HCT116 (cell line): ENCODE measurements at places on chromosomes 13 and 19. TPM values are rescaled to one million over a fixed set of nuclear protein-coding genes. Genes with fewer than 3 reads are reported as not detected.

DNA sequence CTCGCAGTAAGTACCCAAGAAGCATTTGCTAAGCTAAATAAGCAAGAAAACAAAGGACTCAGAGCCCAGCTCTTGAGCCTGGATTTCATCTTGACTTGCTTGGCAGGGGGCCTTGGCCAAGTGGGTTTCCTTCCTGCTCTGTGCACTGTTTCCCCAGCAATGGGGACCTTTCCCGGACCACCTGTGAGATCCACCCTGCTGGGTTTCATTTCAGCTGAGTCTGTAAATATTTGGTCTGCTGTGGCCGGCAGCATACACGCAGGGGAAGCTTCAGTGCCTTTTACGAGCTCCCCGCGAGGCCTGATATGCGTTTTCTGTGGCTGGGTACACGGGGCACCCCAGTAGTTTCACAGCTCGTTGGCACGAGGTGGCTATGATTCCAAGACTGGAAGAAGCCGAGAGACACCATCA, 12.4 kb upstream of the TINCR start:
- no peak for DNase-seq

GRCh38 chr13:79096099-79096498, 310.0 kb downstream of the RBM26 start:
- no peak for DNase-seq

DNA sequence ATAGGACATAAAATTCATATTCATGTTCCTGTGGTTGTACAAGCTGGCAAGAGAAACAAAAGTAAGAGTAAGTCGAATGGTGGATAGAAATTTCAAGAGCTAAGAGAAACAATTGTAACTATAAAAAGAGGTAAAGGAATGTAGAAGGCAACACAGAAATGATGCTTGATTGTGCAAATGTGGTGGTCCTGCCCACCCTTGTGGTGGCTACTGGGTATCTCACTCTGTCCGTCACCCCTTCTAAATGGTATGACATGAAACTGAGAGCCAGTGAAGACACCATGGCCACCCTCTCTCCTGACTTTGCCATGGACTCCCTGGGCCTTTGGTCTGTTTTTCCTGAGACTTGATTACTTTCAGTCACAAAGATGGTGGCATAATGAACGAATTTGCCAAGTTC, 925.9 kb upstream of the SLITRK6 start:
- DNase-seq: no peak

C19orf67 gene
- total RNA-seq: not detected

GRCh38 chr19:45206328-45206727, 27.7 kb downstream of the BLOC1S3 start:
- DNase-seq: no peak

- no peak for DNase-seq
Observed at GRCh38 chr13:46717275-46717674, 79.7 kb downstream of the ESD start.

GRCh38 chr19:17348700-17349099, 11.3 kb downstream of the GTPBP3 start:
- no peak for DNase-seq

GRCh38 chr19:35169221-35169995, 14.9 kb downstream of the FXYD5 start:
- no peak for DNase-seq

- no peak for DNase-seq
Observed at GRCh38 chr13:103009051-103009840, 57.0 kb downstream of the SLC10A2 start.

DNA sequence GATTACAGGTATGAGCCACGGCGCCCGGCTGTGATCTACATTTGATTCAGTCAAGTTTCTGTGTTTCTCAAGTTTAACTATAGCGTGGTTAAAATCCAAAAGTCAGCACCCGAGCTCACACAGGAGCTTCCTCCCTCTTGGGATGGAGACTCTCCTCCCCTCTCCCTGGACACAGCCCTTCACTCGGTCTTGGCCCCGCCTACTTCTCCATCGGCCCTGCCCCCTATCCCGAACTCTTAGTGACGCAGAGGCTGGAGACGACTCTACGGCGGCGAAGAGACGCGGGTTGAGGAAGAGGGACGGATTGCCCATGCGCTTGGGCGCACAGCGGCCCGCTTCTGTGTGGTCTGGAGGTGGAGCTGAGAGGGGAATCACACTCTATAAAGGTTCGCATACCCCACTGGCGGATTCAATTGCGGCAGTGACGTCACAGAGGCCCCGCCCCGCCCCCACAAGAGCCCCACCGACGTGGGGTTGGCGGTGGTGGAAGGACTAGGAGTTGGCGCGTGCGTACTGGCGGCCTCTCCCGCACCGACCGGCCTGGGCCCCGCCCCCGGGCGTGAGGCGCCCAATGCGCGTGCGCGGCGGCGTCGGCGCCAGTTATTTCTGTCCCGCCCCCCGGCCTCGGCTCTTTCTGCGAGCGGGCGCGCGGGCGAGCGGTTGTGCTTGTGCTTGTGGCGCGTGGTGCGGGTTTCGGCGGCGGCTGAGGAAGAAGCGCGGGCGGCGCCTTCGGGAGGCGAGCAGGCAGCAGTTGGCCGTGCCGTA, at the start of gene TRIM28:
TRIM28 (plus strand) TSS at position 239 of the 765 bp plus-strand sequence. CDS start 694 bp downstream, outside the sequence.
- DNase-seq: peak; percentile 96
